ENCODE measurements at places on chromosomes 11 and 22. TPM values are rescaled to one million over a fixed set of nuclear protein-coding genes. Genes with fewer than 3 reads are reported as not detected.

DNA sequence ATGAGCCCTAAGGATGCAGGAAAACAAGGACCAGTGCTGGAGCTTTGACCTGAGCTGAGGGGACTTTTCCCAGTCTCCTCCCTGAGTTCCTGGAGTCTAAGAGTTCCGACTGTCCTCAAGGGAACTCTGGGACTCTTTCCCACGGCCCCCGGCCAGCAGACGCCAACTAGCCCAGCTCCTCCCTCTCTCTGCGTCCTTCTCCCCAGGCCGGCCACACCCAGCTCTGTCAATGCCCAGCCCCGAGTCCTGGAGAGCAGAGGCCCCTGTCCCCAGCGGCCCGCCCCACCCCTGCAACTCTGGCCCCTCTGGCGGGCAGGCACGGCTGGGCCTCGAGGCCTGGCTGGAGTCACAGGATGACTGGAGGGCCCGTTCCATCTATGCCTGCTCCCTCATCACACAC lies 29.8 kb downstream of the NECTIN1 start:
- no peak for DNase-seq

TSGA10IP gene
- total RNA-seq, result 0.05 TPM

- DNase-seq, result peak; percentile 92
These were observed 198.5 kb upstream of the CTSC start for GRCh38 chr11:88535916-88536547.

DNA sequence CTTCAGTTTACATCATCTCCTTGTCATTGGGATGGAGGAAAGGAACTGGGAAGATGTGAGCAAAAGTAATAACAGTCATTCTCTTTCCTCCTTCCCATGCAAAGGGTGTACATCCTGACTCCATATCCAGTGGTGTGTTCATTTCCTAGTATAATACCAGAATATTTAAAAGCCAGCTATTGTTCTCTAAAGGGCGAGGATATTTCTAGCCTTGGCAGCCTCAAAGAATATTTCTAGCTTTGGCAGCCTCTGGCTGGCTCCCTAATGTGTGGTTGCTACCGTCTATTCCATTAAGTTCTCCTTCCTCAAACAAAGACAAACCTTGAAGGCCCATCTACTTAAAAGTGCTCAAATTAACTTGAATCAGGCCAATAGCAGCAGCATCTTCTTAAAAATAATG lies 114.0 kb downstream of the FAM76B start:
- DNase-seq, result no peak

- DNase-seq, result no peak
These were observed 10.6 kb upstream of the NXPE4 start for GRCh38 chr11:114606003-114606801.

GRCh38 chr22:39518996-39519680 lies 1.2 kb upstream of the ATF4 start:
- DNase-seq, result no peak

GRCh38 chr11:133997554-133997953 lies 40.8 kb upstream of the IGSF9B start:
- no peak for DNase-seq

DNA sequence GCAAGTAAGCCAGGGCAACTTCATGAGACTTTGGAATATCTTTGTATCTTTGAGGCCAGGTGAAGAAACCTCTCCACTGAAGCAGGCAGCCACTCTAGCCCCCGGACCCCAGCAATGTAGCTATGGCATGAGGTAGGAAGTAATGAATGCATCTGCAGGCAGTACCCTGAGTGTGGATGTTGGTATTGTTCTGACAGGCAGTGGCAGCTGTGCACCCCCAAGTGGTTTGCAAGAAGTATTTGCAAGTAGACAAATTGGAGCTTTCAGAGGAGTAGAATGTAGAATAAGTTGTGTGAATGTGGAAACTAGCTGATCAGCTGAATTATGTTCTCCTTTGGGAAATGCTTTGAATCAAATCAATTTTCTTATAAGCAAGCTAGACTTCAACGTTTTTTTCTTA lies 194.4 kb upstream of the PGR start:
- DNase-seq, result no peak

TPBGL gene
- total RNA-seq, result 0.33 TPM

CDC45 gene
- 59.7 TPM for total RNA-seq

SEZ6L gene
- not detected for total RNA-seq

MEI1 gene
- 1.4 TPM for total RNA-seq

CREB3L1 gene
- 3.3 TPM for total RNA-seq

GRCh38 chr11:120197251-120197891 lies 13.5 kb upstream of the OAF start:
- DNase-seq, result no peak
